ENCODE measurements at places on chromosomes 1 and 21.

- no peak for DNase-seq
Measured at GRCh38 chr1:243921111-243921510, 71.1 kb upstream of the AKT3 start.

DNA sequence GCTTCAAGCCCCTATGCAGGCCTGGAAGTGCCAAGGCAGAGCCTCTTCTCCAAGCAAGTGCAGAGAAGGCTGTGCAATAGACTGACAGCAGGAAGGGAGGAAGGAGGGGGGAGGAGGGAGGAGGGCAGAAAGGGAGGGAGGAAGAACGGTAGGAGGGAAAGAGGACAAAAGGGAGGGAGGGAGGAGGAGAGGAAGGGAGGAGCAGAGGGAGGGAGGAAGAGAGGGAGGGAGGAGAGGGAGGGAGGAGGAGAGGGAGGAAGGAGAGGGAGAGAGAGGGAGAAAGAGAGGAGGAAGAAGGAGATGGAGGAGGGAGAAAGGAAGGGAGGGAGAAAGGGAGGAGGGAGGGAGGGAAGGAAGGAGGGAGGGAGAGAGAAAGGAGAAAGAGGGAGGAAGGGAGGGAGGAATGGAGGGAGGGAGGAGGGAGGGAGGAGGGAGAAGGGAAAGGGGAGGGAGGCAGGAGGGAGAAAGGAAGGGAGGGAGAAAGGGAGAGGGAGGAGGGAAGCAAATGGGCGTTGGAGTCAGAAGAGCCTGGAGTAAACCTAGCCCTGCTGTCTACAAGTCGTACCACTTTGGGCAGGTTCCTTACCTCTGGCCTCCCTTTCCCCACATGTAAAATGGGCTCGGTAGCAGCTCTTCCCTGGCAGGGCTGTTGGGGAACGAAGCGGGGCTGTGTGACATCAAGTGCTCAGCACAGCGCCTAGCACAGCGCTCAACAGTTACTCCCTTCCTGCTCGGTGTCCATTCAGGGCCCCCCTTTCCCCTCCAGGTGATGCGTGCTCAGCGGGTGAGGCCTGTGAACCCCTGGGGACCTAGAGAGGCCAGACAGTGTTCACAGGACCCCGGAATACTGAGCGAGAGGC lies 244.6 kb downstream of the NPHP4 start:
- DNase-seq = no peak

- DNase-seq = no peak
Measured at GRCh38 chr21:32886339-32886738, 114.8 kb upstream of the PAXBP1 start.

- DNase-seq = no peak
Measured at GRCh38 chr1:45246760-45247159, 40.4 kb upstream of the ZSWIM5 start.

GRCh38 chr1:237226177-237226944 lies 184.4 kb downstream of the RYR2 start:
- no peak for DNase-seq
